Activated CD4-positive, alpha-beta T cell treated with anti-CD3 and anti-CD28 coated beads, Interleukin-2, Interleukin-6, amounts not matched to agents 100 ng/mL and 50 ng/mL, durations not matched to agents 16 hours and 8 hours (primary cell): ENCODE measurements at places on chromosomes 3 and 15.

- peak; percentile 45 for DNase-seq
These were observed 26.1 kb downstream of the RPL39L start for GRCh38 chr3:187112934-187113793.

DNA sequence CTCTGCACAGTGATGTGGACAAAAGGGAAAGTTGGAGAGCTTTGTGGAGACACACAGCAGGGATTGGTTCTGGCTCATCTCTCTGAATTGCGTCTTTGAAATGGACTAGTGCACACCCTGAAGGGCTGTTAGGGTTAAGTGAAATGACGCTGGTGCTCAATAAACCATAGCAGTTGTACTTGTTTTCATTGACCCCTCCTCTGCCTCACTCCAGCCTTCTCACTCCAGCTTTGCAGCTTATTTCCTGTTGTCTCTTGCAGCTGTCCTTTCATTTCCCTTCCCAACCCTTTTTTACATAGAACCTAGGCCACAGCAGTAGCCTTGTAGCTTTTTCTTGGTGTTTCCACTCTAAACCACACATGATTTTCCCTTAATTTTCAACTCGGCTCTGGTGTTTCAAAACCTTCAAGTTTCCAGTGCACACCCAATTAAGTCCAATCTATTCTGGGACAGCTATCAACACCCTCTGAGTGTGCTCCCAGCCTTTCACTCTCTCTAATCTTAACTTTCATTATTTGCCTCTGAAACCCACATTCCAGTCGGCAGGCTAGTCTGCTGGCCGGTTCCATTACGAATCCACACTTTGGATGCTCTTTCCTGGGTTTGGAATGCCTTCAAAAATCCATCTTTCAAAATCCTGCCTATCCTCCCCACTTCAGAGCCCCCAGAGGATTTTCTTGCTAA lies 6.4 kb downstream of the C3orf52 start:
- no peak for DNase-seq

DNA sequence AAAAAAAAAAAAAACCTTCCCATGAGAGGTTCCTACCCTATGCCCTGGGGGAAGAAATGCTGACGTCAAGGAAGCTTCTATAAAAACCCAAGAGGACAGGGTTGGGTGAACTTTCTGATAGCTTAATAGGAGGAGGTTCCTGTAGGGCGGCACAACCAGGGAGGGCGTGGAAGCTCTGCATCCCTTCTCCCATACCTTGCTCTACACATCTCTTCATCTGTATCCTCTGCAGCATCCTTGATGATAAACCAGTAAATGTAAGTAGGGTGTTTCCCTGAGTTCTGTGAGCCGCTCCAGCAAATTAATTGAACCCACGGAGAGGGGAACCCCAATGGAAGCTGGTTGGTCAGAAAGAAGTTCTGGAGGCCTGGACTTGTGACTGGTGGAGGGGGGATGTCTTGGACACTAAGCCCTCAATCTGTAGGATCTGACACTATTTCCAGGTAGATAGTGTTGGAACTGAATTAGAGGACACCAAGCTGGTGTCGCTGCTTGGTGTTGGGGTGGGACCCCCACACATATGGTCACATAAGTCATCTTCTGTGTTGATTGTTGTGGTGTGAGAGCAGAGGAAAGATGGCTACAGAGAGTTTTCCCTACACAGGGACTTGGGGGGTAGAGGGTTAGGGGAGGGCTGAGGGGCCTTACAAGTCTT lies 91.5 kb downstream of the ST6GAL1 start:
- no peak for DNase-seq

DNA sequence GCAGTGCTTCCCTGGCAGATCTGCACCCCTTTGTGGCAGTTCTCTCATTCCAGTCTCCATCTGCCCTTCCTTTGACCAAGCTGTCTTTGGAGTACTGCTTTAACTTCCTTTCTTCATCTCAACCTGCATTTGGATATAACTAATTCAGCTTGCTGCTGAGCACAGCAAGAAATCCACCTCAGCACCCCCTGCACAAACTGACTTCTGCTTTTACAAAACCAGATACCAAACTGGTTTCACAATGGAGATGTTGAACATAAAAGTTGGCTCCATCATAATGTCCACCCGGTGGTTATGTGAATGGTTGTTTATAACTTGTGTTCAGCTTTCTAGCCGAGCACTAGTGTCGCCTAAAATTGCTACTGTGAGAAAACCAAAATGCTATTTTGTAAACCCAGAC lies 341.1 kb upstream of the SEMA6D start:
- DNase-seq, result no peak

- DNase-seq, result peak; percentile 64
These were observed 1.8 kb downstream of the BCL6 start for GRCh38 chr3:187743195-187744141.

DNA sequence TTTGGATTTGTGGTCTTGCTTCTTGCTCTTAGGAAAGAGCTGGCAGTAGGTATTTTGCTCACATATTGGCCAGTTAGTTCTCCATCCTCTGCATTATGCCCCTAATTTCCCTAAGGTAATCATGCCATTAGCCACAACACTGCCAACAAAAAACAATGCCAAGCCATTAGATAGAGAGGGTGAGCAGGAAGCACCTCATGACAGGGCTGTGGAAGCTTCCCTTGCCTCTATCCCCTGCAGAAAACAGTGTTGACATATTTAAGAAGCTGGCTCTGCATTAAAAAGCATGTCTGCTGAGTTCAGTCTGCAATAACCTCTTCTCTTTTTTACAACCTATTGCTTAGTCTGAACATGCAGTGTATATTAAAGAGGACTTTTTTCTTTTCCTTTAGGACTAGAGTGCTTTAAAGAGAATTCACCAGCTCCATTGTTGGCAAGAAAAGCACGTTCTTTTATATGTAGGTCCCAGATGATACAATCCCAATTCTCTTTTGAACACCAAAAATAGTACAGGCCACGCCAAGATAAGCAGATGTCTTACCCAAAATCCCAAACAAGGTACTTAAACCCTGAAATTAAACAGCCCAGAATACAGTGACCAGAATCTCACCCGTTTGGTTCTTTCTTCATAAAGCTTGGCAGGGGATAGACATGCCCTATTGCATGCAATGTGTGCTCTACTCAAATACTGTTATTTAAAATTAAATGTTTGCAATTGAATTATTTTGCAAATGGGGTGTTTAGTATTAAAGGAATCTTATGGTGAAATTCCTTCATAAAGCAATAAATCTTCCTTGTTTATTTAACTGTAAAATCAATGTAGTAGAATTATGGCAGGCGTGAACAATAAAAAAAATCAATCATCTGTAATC lies 93.7 kb upstream of the UBE3A start:
- DNase-seq, result no peak

DNA sequence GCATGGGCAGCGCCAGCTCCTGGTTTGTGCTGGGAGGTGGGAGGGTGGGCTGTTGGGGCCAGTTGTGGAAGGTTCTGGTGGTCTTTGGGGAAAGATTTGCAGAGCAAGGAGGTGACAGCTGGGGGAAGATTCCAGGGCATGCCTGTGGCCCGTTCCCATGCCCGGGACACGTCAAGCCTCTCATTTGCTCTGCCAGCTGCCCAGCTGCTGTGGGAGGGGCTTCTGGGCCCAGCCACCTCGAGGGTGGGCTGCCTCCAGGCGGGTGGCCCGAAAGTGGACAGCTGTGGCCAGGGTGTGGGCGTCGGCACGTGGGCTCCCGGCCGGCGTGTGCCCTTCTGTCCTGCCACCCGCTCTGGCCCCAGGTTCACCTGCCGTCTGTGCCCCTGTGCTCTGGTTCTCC lies 17.2 kb downstream of the PLXNA1 start:
- no peak for DNase-seq

DNA sequence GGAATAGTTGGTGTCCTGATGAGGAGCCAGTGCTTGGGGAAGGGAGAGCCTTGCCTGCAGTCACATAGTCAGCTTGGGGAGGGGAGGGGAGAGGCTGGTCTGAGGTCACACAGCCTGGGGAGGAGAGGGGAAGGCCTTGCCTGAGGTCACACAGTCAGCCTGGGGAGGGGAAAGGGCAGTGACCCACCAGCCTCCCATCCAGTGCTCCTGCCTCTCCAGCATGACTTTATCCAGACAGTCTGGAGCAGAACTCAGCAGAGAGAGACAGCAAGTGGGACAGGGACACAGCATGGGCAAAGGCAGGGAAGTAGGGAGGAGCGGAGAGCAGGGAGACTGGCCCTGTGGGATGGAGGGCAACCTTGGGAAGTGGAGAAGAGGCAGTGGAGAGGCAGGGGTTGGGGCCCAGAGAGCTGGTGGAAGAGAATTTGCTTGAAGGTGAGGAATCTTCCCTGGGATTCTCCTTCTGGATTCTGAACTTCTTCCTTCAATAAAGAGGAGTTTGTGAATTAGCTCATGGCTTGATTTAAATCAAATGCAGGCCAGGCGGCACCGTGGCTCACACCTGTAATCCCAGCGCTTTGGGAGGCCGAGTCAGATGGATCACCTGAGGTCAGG lies 64.5 kb downstream of the CORO2B start:
- no peak for DNase-seq

DNA sequence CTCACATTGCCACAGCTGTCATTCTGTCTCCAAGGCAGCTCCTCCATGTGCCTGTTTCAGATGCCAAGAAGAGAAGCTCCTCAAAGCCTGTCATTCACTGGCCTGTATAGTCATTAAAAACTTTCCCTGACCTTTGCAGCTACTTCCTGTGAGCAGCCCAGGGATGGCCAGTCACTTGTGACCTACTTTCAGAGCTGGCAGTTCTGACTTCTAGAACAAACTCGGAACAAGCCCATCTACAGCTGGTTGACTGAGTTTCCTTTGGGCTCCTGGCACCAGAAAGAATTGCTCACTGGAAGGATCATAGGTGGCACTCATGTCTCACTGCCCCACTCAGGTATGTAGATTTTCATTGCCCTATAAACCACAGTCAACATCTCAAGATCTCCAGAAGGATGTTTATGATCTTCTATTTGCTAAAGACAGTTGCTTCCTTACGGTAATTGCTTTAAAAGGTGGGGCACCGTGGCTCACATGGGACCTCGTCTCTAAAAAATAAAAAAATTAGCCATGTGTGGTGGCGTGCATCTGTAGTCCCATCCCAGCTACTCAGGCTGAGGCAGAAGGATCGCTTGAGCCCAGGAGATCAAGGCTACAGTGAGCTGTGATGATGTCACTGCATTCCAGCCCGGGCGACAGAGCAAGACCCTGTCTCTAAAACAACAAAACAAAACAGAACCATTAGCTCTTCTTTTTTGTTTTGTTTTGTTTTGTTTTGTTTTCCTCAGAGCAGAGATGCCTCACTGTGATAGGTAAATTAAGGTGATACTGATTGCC lies 11.2 kb upstream of the ATP13A3 start:
- no peak for DNase-seq

- peak; percentile 70 for DNase-seq
These were observed 880 bp downstream of the PPP4R2 start for GRCh38 chr3:72997421-72997961.

DNA sequence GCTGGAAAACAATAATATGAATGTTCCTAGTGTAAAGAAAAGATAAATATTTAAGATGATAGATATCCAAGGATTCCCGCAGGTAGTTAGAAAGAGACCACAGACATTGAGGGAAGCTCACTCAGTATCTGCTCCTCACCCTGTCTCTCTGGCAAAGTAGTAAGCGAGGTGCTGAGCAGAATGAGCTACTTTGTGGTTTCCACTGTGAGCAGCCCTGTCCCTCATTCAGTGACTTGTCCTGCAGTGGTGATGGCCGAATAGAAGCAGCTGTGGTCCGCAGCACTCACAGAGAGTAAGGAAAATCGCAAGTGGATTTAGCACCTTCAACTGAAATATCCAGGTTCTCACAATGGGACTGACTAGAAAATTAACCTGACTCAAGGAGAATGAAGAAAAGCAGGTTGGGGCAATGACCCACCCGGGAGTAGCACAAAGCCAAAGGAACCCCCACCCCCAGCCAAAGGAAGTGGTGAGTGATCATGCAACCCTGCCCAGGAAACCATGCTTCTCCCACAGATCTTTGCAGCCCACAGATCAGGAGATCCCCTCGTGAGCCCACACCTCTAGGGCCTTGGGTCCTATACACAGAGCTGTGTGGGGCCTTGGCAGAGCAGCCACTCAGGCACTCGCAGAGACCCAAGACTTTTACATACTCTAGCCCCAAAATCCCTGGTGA lies 21.8 kb upstream of the SLC25A38 start:
- DNase-seq, result peak; percentile 84

DNA sequence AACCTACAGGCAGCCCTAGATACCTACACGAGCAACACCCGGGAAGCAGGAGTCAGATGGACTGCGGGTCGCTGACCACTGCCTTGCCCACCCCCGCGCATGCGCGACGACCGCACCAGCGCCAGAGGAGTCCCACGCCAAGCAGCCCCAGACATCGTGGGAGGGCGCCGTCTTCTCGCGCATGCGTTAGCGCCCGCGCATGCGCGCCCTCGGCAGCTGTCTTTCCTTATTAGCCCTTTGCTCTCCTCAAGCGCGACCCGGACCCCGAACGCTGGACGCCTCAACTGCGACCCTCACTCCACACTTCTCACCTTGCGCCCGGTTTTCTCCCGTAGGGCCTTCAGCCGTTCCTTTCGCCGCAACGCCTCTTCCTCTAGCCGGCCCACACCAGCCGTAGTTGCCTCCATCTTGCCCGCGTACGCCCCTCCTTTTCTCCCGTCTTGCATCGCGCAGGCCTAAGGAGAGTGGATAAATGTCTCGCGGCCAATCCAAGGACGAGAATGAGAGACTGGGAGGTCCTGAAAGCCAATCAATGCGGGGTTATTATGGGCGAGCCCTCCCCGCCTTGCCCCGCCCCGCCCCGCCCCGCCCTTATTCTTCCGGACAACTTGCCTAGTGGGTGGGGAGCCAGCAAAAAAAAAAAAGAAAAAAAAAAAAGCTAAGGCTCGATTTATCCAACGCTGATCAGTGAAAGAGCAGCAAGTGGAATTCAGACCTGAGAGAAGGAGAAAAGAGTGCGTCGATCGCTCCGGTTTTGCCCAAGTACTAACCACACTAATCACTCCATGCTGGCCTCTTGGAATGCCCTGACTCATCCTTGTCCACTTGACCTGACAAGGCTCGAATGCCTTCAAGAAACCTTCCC lies at the start of gene CCDC12:
Gene CCDC12 (minus strand): TSS at position 420 of the 865 bp plus-strand sequence. CDS start 13 bp downstream, at position 407.
- DNase-seq, result peak; percentile 97

DNA sequence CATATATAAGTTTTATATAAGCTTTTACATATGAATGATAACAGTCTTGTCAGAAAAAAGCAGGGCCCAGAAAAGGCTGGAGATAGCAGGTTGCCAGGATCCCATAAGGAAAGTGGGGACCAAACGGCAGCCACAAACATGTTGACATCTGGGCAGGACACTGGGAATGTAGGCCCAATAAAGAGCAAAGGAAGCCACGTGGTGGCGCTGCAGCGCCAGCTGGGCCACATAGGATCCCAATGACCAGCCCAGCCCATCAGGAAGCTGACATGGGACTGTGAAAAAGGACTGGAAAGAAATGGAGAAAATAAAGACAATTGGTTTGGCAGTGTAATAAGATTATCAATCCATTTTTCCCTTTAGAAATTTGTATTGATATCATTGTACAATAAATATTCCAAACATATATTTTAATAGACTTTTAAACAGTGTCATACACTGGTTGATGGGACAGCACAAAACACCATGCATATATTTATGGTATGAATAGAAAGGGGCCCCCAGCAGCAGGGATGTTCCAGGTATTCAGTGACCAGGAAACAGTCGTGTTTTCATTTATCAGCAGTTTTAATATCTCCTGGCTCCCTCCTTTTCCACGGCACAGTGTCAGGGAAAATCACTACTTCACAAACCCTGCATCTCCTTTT lies 89.0 kb upstream of the STRIT1 start:
- DNase-seq, result peak; percentile 16

- DNase-seq, result no peak
These were observed 45.1 kb upstream of the PLXND1 start for GRCh38 chr3:129651435-129652202.

- DNase-seq, result no peak
These were observed 29.3 kb upstream of the INSYN1 start for GRCh38 chr15:73782344-73782959.

- no peak for DNase-seq
These were observed 14.4 kb upstream of the ACAN start for GRCh38 chr15:88788816-88789215.

- DNase-seq, result no peak
These were observed 63.1 kb upstream of the TBC1D5 start for GRCh38 chr3:17805461-17805940.
